ENCODE measurements at places on chromosomes 11 and 22.

DNA sequence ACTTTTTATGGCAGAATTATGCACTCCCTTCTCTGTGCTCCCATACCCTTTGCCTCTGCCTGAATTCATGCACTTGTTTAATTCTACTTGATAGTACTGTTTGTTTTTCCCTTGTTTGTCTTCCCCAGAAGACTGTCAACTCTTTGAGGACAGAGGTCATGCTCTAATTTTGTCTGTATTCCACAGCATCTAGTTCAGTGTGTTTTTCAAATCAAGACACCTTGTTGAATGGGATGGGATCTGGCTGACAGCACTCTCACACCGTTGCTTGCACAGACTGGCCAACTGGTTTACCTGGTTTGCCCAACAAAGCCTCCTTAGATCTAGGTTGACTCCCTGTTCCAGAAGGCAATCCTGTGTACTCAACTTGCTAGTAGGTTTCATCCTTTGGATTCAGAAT, 121.2 kb upstream of the TIMP3 start:
- no peak for DNase-seq

DNA sequence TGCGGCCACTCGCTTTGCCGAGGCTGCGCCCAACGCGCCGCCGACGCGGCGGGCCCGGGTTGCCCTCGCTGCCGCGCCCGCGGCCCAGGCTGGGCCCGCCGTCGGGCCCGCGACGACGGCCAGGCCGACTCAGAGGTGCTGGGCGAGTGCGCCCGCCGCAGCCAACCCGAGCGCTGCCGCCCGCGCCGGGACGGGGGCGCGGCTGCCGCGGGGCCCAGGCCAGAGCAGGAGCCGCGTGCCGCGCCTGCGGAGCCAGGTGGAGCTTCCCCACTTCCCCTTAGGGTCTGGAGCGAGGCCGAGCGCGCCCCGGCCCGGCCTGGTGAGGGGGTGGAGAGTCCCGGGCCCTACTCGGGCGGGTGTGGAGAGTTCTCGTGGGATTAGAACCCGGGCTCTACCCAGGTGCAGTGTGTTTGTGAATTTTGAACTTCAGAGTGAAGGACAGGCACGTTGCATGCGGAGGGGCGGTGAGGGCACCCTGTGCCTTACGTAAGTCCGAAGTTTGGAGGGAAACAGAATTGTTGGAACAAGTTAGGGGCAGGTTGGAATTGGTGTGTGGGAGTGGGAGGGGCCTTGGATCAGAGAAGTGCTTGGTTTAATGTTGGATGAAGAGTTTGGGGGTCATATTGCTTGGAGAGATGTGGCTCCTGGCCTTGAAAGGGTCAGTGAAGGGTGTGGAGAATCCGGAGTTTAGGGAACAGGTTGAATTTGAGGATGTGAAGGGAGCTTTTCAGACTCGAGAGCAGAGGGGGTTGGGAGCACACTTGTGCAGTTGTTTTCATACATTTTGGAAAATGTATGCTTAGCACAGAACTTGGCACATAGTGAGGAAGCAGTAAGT, 697 bp downstream of the RNF169 start:
- no peak for DNase-seq

DNA sequence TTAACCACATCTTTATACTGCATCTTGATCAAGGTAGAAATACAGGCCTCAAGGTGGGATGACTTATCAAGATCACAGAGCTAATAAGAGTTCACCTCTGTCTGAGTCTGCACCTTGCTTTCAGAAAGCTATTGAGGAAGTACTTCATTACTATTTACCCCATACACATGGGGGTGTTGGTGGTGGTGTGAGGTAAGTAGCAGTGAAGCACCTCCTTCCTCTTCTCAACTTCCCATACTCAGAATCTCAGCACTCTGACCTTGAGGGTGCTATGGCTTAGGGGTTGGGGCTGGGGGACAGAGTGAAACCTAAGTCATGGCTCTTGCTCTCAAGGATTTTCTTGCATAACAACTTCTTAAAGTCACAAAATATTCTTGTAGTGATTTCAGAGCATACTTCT, 56.9 kb downstream of the ME3 start:
- no peak for DNase-seq

DNA sequence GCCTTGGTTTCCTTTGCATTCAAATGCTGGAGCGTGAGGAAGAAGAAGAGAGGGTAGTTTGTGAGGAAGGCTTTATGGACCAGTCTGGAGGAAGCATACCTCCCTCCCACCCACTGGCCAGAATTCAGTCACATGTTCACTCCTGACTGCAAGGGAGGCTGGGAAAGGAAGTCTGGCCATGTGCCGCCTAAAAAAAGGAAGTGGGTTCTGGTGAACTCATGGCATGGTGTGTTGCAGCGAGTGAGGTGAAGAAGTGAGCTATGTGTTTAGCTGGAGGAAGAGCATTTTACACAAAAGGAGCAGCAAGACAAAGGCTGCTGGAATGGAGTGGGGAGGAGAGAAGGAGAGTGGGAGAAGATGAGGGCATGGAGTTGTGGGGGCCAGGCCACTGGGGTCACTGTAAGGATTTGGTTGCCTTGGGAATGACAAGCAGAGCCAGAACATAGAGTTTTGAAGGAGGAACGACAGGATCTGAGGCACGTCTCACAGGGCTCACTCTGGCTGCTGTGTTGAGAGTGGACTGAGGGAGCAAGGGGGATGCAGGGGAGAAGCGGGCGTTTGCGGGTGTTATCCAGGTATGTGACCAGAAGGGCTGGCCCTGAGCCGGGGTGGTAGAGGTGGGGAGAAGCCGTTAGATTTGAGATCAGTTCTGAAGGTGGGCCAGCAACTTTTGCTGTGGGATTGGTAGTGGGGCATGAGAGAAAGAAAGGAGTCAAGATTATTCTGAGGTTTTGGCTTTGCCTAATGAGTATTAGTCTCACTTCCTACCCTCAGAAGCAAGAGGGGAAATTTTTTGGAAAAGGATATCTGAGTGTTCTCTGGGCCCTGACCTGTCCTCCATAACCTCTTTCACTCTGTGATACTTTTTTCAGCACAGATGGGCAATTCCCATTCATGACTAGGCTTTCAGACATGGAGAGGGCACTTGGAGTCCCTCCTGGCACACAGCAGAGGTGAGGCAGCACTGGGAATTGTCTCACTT, 26.4 kb downstream of the BMAL1 start:
- no peak for DNase-seq

DNA sequence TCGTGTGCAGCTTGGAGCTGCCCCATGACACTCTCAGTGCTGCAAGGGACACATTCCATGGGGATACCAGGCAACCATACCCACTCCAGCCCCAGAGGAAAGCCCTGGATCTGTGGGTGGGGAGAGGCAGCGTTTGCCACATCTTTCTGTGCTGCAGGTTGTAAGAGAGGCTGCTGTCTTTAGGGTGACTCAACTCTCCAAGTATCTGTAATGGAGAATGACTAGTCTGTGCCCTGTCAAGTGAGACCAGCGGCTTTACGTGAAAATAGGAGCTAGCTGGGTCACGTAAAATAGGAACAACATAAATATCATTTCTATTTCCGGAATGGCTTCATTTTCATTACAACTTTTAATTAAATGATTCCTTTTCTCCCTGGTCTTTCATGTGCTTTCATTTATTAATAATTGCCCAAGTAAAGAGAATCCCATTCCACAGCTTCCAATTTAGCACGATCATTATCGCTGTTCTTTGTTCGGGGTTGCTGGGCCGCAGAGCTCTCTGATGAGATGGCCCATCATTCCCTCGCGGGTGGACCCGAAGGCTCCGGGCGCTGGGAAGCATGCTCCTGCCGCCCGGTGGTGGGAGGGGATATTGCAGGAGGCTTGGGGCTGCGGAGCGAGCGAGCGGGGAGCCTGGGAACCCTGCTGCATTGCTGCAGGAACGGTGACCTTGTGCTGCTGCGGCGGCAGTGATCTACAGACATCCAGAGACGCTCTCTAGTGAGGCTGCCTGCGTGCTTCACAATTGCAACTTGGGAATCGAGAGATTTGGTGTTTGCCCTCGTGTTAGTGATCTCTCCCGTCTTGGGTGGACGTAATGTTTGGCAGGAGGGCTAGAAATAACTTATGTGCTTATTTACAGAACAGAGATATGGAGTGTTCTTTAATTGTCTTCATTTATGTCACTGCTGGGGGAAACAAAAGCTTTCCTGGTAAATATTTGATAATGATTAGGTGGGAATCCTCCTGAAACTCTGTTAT, 10.6 kb downstream of the SLC6A5 start:
- peak; percentile 70 for DNase-seq

DNA sequence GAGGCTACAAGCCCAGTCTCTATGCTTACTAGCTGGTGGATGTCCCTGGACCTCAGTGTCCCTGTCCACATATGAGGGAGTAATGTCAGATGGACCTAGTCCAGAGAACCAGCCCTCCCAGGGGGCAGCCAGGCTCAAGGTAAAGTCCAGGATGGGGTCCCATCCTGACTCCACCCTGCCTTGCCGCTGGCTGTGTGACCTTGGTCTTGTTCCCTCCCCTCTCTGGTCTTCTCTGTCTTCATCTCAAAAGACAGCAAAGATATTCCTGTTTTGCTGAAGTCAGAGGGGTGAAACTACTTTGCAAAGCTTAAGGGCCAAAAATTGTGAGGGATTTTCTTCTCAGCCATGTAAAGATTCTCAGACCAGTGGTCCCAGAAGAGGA, 9.2 kb upstream of the C11orf96 start:
- no peak for DNase-seq

GRCh38 chr11:74012074-74012809, 3.4 kb upstream of the UCP3 start:
- no peak for DNase-seq

- DNase-seq, result no peak
Measured at GRCh38 chr22:24697172-24697571, 77.3 kb downstream of the PIWIL3 start.

GRCh38 chr11:94302776-94303175, 1.6 kb upstream of the IZUMO1R start:
- no peak for DNase-seq

GRCh38 chr11:70193411-70194292, 9.4 kb upstream of the FADD start:
- DNase-seq, result no peak

- DNase-seq, result no peak
Measured at GRCh38 chr11:119468511-119468910, 45.5 kb upstream of the THY1 start.

DNA sequence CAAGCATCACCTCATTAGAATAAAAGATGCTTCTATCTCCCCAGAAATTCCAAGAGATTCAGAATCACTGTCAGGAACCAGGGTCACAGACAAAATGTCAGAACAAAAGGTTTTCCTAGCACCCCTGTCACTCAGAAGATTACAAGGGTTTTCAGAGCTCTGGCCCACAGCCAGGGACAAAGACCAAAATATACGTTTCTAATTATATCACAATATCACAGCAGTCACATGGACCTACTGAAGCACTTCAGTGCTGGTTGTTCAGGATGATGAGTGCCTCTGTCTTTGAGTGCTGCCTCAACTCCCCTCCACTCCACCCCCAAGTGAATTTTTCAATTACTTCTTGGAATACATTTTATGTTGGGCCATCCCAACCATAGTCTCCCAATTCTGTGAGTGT, 21.9 kb upstream of the RTL6 start:
- no peak for DNase-seq

DNA sequence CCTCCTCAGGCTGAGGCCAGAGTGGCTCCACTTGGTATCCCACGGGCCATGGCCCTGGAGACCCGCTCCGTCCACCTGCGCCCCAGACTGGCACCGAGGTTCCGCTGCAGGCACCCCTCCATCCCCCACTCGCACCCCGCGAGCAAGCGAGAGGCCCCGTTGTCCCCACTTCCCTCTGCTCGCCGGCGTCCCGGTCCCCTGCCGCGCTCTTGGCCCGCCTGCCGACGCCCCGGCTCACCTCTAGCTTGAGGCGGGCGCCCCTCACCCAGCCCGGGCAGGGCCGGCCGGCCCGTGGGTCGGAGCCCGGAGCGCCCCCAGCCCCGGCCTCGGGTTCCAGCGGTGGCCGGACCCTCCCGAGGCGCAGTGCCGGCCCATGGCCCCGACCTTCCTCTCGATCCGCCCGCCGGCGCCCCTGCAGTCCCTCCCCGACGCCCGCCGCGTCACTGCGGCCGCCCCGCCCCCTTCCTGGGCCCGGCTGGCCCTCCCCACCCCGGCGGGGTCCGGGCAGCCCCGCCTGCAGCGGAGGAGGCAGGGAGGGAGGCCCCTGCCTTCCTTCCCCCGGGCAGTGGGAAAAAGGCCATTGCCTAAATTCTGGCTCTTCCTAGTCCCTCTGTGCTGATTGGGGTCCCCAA, at the start of gene PITPNM1:
TSS of gene PITPNM1 (minus strand) at position 414 of the 632 bp plus-strand sequence. CDS start 1,183 bp downstream, outside the sequence.
- DNase-seq, result peak; percentile 73

GRCh38 chr11:93840180-93840579, 10.2 kb downstream of the VSTM5 start:
- DNase-seq, result no peak

All from left colon (tissue), 2 donors.